ENCODE measurements at places on chromosomes 1 and 21.

GRCh38 chr1:67532452-67533216, 102.4 kb upstream of the SERBP1 start:
- DNase-seq = peak; percentile 95

DNA sequence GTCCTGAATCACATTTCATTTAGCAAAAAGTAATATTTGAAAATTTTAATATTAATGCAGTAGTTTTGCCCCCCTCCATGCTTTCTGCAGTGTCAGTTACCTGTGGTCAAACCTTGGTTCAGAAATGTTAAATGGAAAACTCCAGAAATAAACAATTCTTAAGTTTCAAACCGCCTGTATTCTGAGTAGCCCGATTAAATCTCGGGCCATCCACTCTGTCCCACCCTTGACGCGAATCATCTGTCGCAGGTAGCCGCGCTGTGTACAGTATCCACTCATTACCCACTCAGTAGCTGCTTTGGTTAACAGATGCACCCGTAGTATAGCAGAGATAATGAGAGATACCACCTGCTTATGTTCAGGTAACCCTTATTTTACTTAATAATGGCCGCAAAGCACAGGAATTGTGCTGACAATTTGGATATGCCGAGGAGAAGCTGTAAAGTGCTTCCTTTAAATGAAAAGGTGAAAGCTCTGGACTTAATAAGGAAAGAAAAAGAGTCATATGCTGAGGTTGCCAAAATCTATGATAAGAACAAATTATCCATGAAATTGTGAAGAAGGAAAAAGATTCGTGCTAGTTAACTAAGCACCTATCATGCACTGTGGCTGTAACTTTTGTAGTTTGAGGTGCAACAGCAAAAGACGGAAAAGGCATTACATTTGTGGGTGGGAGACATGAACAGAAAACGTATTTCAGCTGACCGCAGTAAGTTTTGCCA, 889 bp upstream of the SCYL3 start:
- no peak for DNase-seq

GRCh38 chr1:229388897-229389580, 44.9 kb downstream of the ACTA1 start:
- peak; percentile 17 for DNase-seq

DNA sequence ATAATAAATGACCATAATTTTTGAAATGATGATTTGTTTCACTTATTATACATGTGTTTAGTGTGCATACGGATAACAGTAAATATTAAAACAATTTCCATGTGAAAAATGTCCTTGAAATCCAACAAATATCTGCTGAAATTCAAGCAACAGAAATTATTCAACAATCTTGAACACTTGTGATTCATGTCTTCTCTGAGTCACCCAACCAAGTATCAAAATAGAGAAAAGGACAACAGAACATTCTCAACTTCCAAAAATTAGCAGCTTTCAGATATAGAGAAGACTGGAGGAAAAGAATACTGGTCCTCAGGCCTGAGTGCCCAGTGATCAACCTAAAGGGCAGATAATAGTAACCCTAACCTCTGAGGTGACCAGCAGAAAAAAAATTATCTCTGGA, 90.8 kb downstream of the VAV3 start:
- DNase-seq = peak; percentile 2

- no peak for DNase-seq
Measured at GRCh38 chr1:9792156-9793042, 31.4 kb downstream of the CLSTN1 start.

GRCh38 chr1:64469116-64469976, 583 bp upstream of the CACHD1 start:
- DNase-seq = no peak

- DNase-seq = no peak
Measured at GRCh38 chr1:159867664-159868026, 5.2 kb upstream of the VSIG8 start.

- no peak for DNase-seq
Measured at GRCh38 chr1:240415532-240415931, 196.4 kb downstream of the GREM2 start.

DNA sequence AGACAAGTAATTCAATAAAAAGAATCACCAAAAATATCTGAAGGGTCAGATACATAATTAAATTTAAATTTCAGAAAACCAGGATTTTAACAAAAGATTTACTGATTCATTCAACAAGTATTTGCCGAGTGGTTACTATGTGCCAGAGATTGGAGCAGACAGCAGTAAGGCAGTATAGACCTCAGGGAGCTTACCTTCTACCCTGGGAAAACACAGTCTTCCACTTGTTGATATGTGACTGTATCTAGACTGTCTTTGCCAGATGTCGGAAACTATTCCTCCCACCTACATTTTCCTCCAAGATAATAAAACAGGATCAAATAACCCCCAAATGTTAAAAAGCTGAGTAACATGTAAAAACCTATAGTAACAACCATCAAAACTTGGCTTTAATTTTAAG, 6.2 kb downstream of the HNRNPR start:
- peak; percentile 19 for DNase-seq

DNA sequence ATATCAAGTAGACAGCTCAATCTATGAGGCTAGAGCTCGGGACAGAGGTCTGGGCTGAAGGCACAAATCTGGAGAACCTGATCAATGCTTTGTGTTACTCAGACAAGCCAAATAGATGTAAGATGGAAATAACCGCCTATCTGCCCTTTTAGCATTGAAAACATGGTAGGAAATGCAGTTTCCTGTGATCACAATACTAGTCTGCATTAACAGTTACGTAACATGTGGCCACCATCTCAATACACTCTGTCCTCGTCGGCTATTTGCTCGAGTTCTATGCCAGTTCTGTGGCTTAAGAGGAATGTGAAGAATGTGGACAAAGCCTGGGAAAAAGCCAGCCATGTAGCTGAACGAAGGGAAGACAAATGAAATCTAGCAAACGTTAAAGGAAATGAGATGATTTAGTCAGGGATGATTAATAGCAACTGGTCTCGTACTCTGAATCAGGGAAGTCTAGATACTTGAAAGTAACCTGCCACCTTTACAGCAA, 73.3 kb downstream of the HSF2BP start:
- DNase-seq = peak; percentile 100

Measured in fibroblast of the aortic adventitia (primary cell).